ENCODE measurements at places on chromosomes 4 and X.

GRCh38 chr4:89221167-89221867, 86.3 kb downstream of the GPRIN3 start:
- no peak for DNase-seq

DNA sequence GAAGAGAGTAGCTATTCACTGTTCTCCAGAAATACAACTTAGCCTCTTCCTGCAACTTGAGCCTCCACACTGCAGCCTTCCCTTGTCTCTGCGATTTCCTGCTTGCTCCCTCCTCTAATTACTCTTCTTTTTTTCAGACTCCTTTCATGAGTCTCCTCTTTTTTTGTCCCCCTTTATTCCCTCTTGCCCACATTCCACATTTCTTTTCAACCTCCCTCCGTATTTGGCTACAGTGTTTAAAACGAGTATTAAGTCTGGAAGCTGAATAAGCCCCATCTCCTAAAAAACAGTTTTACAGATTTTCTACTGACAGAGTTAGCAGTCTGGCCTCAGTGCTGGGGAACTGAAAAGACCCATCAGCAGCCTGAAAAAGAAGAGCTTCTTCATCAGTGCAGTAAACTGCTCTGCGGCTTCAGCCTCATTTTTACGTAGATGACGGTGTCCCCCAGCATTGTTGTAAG, 141.5 kb downstream of the TENM3 start:
- DNase-seq, result no peak

DNA sequence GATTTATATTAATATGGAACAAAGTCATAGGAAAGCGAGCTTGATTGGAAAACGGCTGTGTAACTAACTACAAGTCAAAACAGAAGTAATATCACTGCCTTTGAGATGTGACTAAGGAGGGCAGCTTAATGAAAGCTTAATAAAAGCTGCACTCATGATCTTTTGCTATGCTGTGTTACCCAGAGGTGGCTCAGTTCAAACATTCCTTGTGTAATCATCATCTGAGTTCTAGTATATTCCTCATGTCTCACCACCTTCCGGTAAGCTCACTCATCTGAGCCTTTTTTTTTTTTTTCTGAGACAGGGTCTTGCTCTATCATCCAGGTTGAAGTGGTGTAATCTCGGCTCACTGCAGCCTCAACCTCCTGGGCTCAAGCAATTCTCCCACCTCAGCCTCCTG, 5.0 kb downstream of the GRPEL1 start:
- no peak for DNase-seq

- DNase-seq, result no peak
These were observed 1077.6 kb downstream of the FAM133A start for GRCh38 chrX:94751611-94752010.

- no peak for DNase-seq
These were observed 63.5 kb upstream of the MAOA start for GRCh38 chrX:43592597-43592996.

GRCh38 chr4:185956544-185956940, 112.4 kb upstream of the TLR3 start:
- no peak for DNase-seq

DNA sequence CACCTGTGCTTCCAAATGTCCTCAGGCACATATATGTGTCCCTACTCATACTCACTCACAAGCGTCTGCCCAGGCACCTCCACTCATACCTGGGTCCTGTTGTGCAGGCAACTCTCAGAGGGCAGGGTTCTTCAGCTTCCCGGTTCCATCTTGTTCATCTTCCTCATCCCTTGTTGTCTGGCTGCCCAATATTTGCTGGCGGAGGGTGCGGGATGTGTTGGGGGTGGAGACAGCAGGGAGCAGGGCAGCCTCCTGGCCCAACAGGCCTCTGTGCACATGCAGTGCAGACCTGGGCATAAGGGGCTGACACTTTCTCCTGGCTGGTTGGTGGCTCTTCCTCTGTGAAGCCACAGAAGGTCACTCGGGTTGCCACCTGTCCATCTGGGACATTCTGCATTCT, 32.1 kb downstream of the NBDY start:
- DNase-seq, result no peak

DNA sequence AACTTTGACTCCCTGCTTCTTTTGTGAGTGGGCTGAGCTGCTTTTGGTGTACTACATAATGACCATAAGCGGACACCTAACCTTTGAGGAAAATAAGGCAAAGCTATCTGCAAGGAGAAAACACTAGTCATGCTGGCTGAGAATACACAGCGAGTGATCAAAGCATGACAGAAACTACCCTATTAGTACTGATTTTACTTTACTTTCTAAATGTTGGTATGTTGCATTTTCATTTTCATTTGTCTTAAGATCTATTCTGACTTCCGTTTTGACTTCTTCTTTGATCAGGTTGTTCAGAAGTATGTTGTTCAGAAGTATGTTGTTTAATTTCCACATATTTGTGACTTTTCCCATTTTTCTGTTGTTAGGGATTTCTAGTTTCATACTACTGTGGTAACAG, 361.1 kb downstream of the TRAM1L1 start:
- DNase-seq, result no peak

DNA sequence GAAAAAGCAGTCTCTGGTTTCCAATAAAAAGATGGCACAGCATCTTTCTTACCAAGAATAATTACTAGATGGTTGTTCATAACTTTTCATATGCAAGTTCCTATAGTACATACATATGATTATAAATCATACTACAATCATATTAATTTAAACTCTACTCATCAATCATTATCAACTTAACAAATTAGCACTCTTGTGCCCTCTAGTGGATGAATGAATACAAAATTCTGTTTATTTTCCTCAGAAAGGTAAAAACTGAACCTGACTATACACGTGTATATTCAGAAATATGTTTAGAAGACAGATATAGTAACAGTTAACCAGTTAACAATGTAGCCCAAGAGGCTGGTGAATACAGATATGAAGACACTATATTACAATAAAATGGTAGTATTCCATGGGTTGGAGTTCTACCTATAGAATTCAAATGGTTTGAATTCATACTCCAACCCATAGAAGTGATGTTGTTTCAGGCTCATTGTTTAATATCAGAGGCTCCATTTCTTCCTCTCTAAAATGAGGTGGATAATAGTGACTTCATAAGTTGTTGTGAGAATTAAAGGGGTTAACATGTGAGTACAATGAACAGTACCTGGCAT, 100.0 kb downstream of the ADAMTS3 start:
- DNase-seq, result no peak

DNA sequence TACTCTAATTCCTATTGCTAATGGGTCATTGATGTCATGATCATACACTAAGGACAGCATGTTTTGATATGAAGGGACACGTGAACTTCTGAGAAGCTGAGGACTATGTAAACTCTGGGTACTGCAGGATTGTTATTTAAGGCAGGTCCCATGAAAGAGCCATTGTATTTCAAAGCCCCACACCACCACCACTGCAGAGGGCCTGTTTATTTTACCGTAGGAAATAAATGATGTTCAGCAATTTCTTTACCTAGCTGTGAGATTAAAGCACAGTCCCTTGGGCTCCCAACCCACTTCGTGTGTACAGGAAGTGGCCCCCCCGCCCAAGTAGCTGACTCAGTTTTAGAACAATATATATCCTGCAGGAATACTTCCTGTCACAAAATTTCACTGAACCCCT, 89.8 kb upstream of the ACSL4 start:
- DNase-seq, result no peak

Measured in brain pericyte (primary cell).